Regular cardiac myocyte (primary cell): ENCODE measurements at places on chromosomes 5 and 9. TPM values are rescaled to one million over a fixed set of nuclear protein-coding genes. Genes with fewer than 3 reads are reported as not detected.

The IFNE gene
- 4.4 and 9.6 TPM in 2 replicates for total RNA-seq

The DBH gene
- not detected in 2 replicates for total RNA-seq

The GABBR2 gene
- total RNA-seq, result 0.56 and 8.8 TPM in 2 replicates

The DDX31 gene
- total RNA-seq, result 12.1 and 14.2 TPM in 2 replicates

The ZNF462 gene
- 8.6 and 13.2 TPM in 2 replicates for total RNA-seq

The PELO gene
- total RNA-seq, result 44.1 and 50.7 TPM in 2 replicates

The CYSRT1 gene
- under 0.01 and 0.19 TPM in 2 replicates for total RNA-seq

The OR2K2 gene
- not detected in 2 replicates for total RNA-seq

The UAP1L1 gene
- 5.9 and 16.1 TPM in 2 replicates for total RNA-seq

The SLCO6A1 gene
- total RNA-seq, result not detected in 2 replicates

The PDCD1LG2 gene
- 12.1 and 22.4 TPM in 2 replicates for total RNA-seq

The PCDHGB4 gene
- 9.6 and 22.0 TPM in 2 replicates for total RNA-seq

The PCDHGA5 gene
- total RNA-seq, result 0.58 and 1.1 TPM in 2 replicates

The PLPPR1 gene
- not detected in 2 replicates for total RNA-seq

The PRDM9 gene
- not detected in 2 replicates for total RNA-seq

The PPP2R2B gene
- 1.7 TPM in 1 of 2 replicates, not detected in the other for total RNA-seq

The GARIN3 gene
- total RNA-seq, result not detected in 2 replicates

The RAB3C gene
- not detected in 2 replicates for total RNA-seq

The DIRAS2 gene
- total RNA-seq, result 0.28 TPM in 1 of 2 replicates, not detected in the other

The MEF2C gene
- total RNA-seq, result 31.3 and 41.2 TPM in 2 replicates

The NR5A1 gene
- total RNA-seq, result under 0.01 TPM in 1 of 2 replicates, not detected in the other

The RFX3 gene
- 2.7 and 2.8 TPM in 2 replicates for total RNA-seq

The PCDH12 gene
- 0.56 and 0.77 TPM in 2 replicates for total RNA-seq

The PAEP gene
- total RNA-seq, result not detected in 2 replicates

The IPPK gene
- total RNA-seq, result 25.7 and 30.1 TPM in 2 replicates

The SEMA6A gene
- 0.19 and 0.28 TPM in 2 replicates for total RNA-seq

The CD14 gene
- total RNA-seq, result 3.3 and 25.1 TPM in 2 replicates

The CIZ1 gene
- 12.7 and 17.6 TPM in 2 replicates for total RNA-seq

The ZNF658 gene
- 3.6 and 5.4 TPM in 2 replicates for total RNA-seq
